CD4-positive, alpha-beta T cell treated with Interleukin-2 at 100 ng/mL for 4 hours (primary cell): ENCODE measurements at places on chromosomes 6 and 20.

DNA sequence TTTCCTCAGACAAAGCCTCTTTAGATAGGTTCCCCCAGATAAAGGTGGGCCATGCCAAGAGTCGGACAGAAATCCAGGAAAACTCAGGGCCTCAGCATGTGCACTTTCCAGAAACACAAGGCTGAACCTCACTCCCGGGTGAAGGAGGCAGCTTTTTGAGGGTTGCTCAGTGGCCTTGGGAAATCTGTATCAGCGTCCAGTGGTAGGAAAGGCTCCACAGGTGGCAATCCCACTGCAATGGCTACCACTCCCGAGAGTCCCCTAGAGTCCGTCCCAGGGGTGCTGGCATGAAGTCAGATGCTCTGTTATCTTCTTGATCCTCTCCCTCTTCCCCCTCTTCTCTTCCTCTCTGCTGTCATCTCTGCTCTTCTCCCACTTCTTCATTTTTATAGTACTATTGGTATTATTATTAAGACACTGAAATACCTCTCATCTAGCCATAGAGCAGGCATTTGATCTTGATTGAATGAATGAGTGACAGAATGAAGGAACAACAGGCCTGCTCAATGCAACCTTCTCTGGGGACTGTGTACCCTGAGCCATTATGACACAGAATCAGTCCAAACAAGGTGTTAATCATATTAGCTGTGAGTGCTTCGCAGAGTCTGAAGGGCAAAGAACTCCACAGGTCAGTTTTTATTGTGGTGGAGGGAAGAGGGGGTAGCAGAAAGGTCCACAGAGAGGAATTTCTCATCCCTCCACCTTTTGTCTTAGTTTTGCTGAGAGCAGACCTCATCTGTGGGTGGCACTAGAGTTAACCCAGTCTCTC is 13.3 kb downstream of the SLC22A1 start:
- no peak for DNase-seq

GRCh38 chr6:101417900-101418299 is 24.4 kb downstream of the GRIK2 start:
- DNase-seq, result no peak

- peak; percentile 70 for DNase-seq
These were observed 59.6 kb downstream of the RAB44 start for GRCh38 chr6:36757206-36757605.

- DNase-seq, result no peak
These were observed 39.8 kb upstream of the SLC17A4 start for GRCh38 chr6:25714765-25715164.

DNA sequence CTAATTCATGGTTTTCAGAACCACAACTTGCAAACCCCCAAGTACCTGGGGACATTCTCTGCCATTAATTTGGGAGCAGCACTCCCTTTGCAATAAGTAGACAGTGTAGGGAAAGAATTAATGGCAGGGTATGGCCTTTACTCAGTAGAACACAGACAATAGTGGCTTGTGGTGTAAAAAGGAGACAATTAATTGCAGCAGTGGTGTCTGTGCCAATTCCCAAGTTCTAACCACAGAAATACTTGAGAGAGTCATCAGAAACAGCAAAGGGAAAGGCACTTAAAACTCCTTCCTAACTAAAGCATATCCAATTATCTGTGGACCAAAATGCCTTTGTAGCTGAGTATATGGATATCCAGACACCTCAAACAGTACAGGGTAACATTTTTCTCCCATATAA is 257.6 kb upstream of the POU3F2 start:
- DNase-seq, result no peak

- no peak for DNase-seq
These were observed 12.4 kb downstream of the CD40 start for GRCh38 chr20:46130534-46130933.

DNA sequence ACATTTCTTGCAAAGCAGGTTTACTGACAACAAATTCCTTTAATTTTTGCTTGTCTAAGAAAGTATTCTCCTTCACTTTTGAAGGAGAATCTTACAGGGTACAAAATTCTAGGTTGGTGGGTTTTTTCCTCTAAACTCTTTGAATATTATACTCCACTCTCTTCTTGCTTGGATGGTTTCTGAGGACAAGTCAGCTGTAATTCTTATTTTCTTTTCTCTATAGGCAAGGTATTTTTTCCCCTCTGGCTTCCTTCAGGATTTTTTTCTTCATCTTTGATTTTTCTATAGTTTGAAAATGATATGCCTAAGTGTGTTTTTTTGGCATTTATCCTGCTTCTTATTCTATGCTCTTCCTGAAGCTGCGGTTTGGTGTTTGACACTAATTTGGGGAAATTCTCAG is 112.5 kb upstream of the HIVEP1 start:
- no peak for DNase-seq

DNA sequence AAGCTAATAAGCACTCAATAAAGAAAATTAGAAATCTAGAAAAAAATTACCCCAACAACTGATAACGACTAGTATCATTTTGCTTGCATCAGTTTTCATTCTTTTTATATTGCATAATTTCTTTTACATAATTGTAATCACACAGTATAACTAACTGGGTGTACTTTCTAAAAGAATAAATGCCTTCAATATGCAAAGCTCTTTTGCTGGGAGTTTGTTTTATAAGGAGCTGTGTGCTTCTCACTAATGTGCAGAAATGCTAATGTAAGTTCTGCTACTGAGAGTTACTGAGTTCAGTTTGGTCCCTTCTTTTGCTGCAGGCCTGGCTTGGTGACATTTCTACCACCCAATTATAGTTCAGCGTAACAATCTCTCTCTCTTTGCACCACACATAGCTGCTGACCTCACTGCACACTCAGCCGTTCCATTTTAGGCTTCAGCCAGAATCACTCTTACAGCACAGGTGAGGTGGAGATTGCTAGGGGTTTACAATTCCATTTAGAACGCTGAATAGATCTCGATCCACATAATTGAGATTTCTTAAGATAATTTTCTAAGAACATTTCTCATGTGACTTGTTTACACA is 20.9 kb upstream of the KLHL31 start:
- no peak for DNase-seq

GRCh38 chr6:41920921-41921711 is at the start of the genes BYSL and MED20:
BYSL (plus strand) TSS chr6:41921499; CDS start chr6:41921563, 64 bp downstream.
MED20 (minus strand) TSS chr6:41921139; CDS start chr6:41921018, 121 bp downstream.
- DNase-seq, result peak; percentile 95

GRCh38 chr20:49729780-49730179 is 16.1 kb upstream of the B4GALT5 start:
- DNase-seq, result no peak

- no peak for DNase-seq
These were observed 553.9 kb downstream of the PTPRT start for GRCh38 chr20:42635699-42636411.

DNA sequence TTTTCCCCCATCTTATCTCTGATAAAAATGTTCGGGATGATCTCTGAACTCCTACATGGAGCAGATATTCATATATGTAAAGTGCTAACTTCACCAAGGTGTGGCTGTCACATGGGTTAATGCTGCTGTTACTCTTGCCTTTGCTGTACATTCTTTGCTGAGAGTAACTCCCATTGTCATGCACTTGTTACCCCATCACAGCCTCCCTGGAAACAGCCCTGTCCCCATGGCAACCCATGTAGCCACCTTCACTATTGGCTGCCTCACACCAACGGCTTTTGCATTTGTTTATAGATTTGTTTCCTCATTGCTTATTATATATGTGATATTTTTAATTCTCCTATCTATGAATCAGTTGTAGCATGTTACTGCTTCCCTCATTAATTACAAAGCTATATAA is 17.3 kb upstream of the IBTK start:
- no peak for DNase-seq

- DNase-seq, result peak; percentile 24
These were observed 31.5 kb downstream of the CFAP61 start for GRCh38 chr20:20083807-20084206.

- no peak for DNase-seq
These were observed 784.9 kb downstream of the TENT5A start for GRCh38 chr6:80967609-80968008.

DNA sequence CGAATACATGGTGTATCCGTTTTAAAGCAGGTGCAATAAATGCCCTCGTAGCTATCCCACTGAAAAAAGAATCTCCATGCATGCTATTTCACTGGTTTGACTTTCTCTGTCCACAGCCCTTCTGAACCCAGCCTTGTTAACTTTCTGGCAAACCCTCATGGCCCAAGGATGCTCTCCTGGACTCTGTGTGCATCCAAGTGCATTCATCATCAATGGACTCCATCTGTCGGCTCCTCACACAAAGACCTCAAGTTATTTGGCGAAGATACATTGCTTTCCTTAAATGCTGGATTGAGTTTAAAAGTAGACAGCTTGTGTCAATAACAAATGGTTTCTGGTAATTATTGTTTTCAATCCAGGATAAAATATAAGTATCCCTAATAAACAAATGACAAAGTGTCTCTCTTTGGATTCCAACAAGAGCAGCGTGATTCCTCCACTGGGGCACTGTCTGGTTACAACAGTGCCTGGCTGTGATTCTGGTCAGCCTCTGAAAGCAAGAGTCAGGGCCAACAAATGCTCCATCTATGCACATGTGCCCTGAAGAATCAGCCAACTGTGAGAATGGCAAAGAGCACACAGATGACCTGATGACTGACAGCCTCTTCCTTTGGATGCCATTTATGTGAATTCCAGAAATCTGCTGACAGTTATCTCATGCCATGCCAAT is 55.7 kb downstream of the FYN start:
- DNase-seq, result no peak

DNA sequence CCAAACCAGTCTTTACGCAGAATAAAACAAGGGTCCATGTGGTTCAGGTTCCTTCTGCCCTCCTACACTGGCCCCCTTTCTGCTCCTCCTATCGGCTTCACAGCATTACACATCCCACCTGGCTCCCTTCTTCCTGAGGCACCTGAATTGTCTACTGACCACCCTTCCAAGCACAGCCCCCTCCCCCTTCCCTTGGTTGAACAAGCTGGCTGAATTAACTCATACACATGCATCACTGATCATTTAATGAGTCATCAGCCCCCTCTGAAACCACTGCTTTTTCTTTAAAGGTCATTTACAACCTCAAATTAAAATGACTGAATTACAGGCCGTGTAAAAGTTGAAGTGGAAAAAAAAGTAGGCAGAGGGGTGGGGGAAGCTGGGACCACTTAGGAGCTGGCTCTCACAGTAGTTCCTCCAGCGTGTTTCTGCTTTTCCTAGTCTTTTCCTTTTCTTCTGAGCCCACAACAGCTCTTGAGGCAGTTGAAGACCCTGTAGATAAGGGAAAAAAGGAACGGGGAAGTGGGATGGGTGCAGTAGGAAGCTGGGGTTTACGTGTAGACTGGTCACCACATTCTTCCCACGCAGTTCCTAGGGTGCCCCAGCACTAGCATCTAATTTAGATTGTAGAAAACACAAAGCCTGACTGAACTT is 67.6 kb downstream of the FYN start:
- DNase-seq, result peak; percentile 74

DNA sequence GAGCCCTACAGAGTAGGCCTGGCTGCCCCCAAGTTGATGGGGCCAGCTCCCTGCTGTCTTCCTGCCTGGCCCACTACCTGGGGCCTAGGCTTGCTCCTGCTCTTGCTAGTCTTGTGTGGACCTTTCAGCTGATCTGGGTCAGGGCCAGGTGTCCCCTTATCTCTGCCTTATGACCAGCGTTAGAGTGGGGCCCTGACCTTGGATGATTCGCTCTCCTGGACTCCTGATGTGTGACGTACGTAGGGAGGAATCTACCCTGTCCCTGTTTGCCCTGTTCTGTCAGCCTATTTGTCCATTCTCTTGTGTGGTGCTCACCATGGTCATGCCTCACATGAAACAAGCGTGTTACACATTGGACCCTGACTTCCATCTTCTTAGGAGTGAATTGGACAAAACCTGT is 571.8 kb downstream of the QKI start:
- no peak for DNase-seq

DNA sequence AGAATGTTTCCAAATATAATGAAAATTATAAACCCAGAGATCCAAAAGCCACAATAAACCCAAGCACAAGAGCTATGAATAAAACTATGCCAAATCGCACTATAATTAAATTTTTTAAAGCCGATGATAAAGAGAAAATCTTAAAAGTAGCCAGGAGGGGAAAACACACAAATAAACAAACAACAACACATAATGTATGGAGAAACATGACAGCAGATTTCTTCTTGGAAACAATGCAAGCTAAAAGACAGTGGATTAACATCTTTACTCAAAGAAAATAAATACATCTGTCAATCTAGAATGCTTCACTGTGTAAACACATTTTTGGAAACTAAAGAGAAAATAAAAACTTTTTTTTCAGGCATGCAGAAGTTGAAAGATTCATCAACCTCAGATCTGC is 80.3 kb upstream of the RNF24 start:
- DNase-seq, result no peak

GRCh38 chr6:104218116-104218515 is 641.6 kb downstream of the HACE1 start:
- DNase-seq, result no peak

GRCh38 chr20:52193133-52193532 is 1.6 kb upstream of the ZFP64 start:
- no peak for DNase-seq

GRCh38 chr20:38000293-38000692 is 33.0 kb downstream of the TTI1 start:
- DNase-seq, result no peak

GRCh38 chr20:3680701-3681351 is 984 bp downstream of the ADAM33 start:
- DNase-seq, result no peak

DNA sequence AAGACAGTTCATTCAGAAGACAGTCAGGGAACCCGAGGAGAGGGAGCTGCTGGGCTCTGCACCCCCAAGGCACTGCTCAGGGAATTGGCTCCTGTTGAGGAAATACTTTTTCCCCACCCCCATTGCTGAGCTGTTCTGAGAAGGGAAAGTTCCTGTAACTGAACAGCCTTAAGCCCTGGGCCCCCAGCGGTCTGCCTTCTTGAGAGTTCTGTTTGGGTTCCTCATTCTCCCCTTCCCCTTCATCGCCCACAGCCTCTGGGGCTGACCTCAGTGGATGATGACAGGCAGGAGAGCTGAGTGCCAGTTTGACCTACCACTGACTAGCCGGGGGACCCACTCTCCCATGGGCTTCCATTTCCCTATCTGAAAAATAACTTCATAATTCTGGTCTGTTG is 10.7 kb downstream of the HCK start:
- peak; percentile 11 for DNase-seq

GRCh38 chr6:98931696-98932095 is 16.1 kb downstream of the FBXL4 start:
- DNase-seq, result no peak
